ENCODE measurements at places on chromosomes 3 and 15.

DNA sequence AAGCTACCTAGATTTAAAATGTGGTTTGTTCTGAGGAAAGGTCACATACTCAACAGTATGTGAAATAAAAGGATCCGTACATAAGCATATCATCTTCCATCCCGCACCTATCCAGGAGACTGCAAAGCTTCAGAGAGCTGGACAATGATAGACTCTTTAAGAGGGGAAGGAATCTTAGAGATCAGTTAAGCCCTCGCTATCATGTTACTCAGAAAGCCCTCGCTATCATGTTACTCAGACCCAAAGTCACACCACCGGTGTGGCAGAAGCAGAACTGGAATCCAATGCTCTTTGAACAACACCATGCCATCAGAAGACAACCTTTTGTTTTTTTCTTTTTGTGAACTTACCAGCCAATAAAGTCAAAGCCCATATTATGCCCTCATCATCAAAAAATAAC is 5.8 kb downstream of the ANO10 start:
- DNase-seq: no peak

- DNase-seq: no peak
Measured at GRCh38 chr3:160996811-160997210, 108.3 kb downstream of the B3GALNT1 start.

DNA sequence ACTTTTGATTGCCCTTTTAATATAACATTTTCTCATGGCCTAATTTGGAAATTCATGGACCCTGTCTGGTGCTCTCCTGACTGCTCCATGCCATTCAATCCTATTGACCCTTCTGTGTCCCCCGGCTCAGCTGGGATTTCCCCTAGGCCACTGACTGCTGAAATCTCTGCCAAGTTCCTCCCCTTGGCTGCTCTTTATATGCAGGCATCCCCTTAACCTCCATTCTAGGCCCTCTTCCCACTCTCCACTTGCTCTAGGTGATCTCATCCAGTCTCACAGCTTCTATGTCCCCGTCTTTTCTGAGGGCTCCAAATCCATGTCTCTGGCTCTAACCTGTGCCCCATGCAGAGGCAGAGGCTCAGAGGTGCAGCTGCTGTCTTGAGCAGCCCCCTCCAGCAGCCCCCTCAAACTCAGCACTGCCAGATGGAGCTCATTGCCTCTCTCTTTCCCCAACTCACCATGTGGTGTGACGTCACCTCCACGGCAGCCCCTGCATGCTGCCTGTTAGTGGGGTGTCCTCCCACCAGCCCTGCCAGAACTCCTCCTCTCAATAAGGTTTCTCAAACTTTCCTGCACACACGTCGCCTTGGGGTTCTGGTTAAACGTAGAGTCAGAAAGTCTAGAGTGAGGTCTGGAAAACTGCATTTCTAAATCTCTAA is 6.6 kb downstream of the FSD2 start:
- DNase-seq: no peak

- DNase-seq: no peak
Measured at GRCh38 chr3:127820826-127821313, 1.4 kb downstream of the MGLL start.

DNA sequence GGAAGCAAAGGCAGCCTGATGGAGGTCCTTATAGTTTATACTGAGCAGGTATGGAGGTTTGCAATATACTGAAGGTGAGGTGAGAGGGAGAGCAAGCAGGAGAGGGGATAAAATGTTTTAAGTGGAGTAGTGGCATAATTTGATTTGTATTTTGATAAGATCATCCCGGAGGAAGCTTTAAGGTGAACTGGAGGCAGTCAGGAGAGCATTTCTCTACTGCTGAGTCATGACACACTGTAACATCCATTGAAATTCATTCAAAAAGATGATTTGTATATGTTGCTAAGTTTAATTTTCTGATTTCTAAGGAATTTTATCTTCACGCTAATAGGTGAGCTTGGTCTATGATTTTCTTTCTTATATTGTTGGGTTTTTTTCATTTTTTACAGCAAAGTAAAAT is 81.4 kb downstream of the SERPINI1 start:
- no peak for DNase-seq
